Islet precursor cell (in vitro differentiated cells): ENCODE measurements at places on chromosomes 16 and 17.

DNA sequence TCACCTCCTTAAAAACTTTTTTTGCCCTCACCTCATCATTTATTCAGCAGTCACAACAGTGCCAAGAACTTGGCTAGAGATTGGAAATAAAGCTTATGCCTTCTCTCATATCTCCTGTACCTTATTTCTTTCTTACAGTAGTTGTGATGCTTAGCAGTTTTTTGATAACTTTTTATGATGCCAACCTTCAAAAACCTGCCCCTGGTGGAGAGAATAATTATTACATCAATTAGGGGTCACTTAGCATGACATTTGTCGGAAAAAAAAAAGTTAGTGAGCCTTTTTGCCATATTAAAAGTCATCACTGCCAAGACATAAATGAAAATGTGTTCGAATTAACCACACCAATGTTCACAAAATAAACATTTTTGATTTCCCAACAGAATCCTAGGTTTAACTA, 296.6 kb downstream of the WWOX start:
- no peak for DNase-seq

- no peak for DNase-seq
Measured at GRCh38 chr17:15334266-15334665, 7.1 kb downstream of the TEKT3 start.

- no peak for DNase-seq
Measured at GRCh38 chr17:58667934-58668597, 23.8 kb downstream of the TEX14 start.

DNA sequence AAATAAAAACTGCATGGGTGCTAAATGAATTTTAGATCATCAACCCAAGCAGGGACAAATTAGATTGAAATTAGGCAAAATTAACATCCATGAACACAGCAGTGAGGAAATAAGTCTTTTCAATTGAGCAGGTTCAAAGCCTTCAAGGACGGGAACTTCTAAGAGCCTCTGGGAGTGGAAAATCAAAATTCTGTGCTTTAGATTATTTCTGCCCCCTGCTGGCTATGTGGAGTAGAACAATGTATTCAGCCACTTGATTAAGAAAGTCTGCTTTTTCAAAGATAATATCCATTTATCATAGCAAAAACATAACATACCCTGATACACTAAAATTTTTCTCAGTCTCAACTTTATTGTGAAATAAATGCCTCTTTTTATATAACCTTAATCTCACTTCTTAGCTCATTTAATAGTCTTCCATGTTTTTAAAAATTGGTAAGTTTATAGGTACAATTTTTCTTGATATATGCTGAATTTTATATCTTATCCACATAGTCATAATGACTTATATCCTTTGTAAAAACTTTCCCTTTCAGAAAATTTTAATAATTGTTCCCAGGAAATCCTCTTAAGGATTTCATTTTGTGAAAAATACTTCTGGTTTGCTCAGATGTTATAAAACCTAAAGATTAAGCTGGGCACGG, 28.1 kb upstream of the NOL11 start:
- DNase-seq: no peak

DNA sequence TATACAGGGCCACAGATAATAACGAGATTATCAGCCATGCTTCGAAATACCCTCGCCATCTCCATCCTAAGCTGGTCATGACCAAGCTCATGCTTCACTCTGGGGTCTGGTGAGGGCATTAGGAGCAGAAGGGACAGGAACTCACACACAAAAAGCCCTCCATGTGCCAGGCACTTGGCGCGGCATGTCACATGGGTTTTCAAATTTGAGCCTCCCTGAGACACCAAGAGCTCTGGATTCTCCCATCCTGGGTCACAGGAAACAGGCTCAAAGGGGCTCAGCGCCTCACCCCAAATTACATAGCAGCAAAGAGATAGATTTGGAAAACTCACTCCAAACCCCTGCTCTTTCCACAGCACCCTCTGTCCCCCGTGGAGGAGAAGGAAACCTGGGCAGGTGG, 239.5 kb downstream of the GSG1L start:
- DNase-seq: peak; percentile 35
